ENCODE measurements at places on chromosomes 1 and 21.

DNA sequence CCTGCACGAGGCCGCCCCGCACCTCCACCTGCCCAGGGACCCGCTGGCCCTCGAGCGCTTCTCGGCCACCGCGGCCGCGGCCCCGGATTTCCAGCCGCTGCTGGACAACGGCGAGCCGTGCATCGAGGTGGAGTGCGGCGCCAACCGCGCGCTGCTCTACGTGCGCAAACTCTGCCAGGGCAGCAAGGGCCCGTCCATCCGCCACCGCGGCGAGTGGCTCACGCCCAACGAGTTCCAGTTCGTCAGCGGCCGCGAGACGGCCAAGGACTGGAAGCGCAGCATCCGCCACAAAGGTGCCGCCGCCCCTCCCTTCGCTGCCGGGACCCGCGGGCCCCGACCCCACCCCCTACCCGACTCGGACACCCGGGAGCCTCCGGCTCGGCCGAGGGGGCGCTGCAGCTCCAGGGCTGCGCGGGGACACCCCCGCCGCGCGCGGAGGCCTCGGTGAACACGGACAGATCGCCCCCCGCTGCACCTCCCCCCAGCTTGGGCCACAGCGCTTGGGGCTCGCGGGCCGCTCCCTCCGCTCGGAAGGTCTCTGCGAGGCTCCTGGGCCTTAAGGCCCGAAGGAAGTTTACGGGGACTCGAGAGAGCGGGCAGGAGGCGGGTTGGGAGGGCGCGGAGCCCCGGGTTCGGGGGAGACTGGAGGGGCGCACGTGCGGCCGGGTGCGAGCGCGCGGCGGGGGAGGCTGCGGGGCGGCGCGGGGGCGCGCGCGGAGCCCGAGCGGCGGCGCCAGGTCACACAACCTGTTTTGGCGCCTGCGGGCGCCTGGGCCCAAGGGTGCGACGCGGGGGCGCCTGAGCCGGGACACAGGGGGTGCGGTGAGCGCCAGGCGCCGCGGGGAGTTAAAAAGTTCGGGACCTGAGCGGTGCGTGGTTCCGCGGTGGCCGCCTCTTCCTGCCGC lies 1.2 kb downstream of the SAMD11 start:
- peak; percentile 74 for DNase-seq

GRCh38 chr1:195999022-195999421 lies 609.2 kb downstream of the KCNT2 start:
- no peak for DNase-seq

DNA sequence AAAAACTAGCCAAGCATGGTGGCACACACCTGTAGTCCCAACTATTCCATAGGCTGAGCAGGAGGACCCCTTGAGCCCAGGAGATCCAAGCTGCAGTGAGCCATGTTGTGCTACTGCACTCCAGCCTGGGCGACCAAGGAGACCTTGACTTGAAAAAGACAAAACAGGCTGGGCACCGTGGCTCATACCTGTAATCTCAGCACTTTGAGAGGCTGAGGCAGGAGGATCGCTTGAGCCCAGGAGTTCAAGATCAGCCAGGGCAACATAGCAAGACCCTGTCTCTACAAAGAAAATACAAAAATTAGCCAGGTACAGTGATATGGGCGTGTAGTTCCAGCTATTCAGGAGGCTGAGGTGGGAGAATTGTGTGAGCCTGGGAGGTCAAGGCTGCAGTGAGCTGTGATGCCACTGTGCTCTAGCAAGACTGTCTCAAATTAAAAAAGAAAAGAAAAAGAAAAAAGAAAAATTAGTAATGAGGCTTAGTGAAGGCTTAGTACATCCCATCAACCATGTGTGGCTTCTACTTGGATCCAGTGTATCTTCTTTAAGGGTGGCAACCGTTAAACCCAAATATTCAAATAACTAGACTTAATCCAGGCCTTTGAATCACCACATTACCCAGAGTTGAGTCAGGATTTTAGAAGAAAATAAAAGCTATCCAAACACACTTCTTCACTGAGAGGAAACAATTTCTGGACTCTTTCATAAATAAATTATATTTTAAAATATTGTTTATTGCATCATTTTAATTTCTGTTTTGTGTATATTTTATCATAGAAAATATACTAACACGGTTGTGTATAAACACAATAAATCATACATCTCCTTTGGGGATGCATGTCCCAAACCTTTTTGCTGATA lies 74.3 kb upstream of the RAB4A start:
- no peak for DNase-seq

GRCh38 chr21:20592463-20592862 lies 405.7 kb upstream of the NCAM2 start:
- no peak for DNase-seq

DNA sequence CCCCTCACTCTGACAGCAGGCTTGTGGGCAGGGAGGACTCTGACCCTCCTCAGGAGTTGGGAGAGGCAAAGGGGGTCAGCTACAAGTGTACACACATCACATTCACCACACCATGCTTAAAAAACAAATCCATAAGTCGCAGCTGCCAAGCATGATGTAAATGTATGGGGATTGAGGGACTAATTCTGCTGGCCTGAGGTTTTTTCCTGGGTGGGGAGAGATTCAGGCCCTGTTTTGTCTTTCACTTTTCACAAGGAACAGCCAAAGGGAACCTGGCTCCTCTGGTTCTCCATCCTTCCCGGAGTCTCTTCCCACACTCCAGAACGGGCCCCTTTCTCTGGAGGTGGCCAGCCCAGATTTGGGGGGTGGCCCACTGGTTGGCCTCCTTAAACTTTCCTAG lies 1.3 kb upstream of the MTARC2 start:
- no peak for DNase-seq

GRCh38 chr1:8903410-8903809 lies 24.9 kb upstream of the ENO1 start:
- DNase-seq = no peak

- DNase-seq = peak; percentile 63
These were observed 38.5 kb upstream of the EFCAB14 start for GRCh38 chr1:46757247-46757955.

- no peak for DNase-seq
These were observed 431 bp upstream of the C1orf52 start for GRCh38 chr1:85259912-85260274.

DNA sequence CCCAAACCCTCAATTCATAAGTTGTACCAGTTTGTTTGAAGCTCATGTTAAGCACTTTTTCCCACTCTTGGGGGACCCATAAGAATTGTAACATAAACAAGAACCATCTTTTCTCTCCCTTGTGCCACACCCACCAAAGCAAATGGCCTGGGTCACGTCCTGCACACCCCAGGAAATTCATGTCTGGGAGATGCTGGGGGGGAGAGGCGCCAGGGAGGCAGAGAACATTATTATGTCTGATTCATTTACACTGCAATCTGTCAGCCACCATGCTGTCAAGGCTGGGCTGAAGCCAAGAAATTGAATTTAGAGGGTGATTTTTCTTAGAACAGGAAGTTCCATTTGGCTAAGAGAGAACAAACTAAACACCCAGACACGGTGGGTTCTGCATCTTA lies 37.2 kb upstream of the IPO9 start:
- no peak for DNase-seq

DNA sequence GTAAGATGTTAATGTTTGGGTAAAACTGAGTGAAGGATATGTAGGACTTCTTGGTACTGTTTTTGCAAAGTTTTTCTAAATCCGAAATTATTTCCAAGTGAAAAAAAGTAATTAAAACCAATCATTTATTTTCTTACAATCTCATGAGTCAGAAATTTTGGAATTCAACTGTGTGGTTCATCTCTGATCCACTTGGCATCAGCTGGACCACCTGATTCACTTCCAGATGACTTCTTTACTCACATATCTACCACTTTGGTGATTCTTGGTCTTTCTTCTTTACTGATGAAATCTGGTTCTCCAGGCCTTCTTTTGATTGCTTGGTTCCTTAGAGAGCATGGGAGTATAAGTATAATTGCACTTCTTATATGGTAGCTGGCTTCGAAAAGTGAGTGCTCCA lies 254.9 kb upstream of the CACYBP start:
- no peak for DNase-seq

- no peak for DNase-seq
These were observed 79.9 kb downstream of the PTPN14 start for GRCh38 chr1:214471458-214471857.

DNA sequence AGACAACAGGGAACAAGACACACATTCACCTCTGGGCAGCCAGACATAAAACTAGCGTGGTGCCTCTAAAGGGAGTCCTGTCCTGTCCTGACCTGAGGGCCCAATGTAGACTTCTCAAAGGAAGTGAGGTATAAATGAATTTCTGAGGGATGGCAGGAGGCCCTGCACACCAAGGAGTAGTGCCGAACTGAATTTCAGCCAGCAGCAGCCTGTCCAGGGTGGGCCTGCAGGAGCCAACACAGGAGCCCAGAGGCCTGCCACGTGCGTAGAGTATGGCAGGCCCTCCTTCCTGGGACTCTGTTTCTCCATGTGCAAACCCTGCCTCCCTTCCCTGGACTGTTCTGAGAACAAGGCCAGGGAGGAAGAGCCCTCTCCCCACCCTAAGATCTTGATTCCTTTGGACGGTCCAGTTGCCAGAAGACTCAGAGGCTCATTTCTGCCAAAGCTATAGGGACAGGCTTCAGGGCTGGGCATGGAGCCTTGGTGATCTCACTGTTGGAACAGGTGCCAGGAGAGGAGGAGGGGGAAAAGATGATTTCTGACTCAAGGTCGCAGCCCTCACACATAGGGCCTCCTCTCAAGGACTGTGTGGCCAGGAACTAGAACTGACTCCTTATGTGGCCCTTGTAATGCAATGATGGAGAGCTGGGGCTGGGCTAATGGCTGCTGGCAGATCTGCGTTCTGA lies 1.8 kb upstream of the FABP3 start:
- DNase-seq = no peak

DNA sequence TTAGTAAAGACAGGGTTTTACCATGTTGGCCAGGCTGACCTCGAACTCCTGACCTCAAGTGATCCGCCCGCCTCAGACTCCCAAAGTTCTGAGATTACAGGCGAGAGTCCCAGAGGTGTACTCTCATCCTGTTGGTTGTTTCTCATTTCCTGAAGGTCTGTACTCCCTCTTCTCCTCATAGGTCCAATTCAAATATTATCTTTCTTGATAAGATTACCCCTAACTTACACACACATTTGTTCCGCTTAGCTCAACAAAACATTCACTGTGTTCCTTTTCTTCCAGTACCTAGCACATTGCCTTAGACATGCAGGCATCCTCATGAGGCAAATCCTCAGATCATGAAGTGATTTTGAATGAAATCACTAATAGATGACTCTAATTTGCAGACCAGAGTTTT lies 72.4 kb upstream of the SSX2IP start:
- DNase-seq = no peak

- peak; percentile 99 for DNase-seq
These were observed 22.6 kb downstream of the BTG2 start for GRCh38 chr1:203327684-203328457.

- no peak for DNase-seq
These were observed 20.7 kb upstream of the PADI1 start for GRCh38 chr1:17184161-17184665.

DNA sequence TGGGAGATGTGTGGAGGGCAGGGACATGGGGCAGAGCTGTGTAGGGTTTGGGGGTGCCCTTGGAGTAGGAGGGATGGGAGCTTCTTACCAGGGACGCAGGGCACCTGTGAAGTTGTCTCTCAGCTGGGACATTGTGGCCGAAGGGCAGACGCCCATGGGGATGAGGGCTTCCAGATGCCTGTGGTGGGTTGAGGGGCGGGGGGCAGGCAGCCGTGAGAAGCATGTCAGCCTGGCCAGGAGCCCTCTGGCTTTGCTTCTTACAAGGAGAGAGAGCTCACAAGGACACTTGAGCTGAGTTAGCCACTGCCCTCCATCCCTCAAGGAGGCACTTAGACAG lies 8.5 kb downstream of the A3GALT2 start:
- no peak for DNase-seq

DNA sequence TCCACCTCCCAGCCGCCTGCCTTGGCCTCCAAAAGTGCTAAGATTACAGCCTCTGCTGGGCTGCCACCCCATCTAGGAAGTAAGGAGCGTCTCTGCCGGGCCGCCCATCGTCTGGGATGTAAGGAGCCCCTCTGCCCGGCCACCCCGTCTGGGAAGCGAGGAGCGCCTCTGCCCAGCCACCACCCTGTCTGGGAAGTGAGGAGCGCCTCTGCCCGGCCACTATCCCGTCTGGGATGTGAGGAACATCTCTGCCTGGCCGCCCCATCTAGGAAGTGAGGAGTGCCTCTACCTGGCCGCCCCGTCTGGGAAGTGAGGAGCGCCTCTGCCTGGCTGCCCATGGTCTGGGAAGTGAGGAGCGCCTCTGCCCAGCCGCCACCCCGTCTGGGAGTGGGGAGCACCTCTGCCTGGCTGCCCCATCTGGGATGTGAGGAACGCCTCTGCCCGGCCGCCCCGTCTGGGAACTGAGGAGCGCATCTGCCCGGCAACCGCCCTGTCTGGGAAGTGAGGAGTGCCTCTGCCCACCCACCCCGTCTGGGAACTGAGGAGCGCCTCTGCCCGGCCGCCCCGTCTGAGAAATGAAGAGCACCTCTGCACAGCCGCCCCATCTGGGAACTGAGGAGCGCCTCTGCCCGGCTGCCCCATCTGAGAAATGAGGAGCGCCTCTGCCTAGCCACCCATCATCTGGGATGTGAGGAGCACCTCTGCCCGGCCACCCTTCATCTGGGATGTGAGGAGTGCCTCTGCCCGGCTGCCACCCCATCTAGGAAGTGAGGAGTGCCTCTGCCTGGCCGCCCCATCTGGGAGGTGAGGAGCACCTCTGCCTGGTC lies 137.8 kb upstream of the PALMD start:
- DNase-seq = no peak

- no peak for DNase-seq
These were observed 775 bp upstream of the AIM2 start for GRCh38 chr1:159077120-159077961.

DNA sequence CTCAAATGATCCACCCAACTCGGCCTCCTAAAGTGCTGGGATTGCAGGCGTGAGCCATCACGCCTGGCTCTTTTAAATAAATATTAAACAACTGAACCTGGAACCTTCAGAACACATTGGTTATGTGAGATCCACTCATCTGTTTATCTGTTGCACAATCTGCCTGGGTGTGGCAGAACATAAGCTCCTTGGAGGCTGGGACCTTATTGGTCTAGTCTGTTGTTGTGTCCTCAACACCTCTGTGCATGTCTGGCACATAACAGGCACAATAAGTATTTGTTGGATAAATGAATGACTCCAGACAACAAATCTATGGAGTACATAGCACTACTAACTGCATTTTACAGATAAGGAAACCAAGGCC lies 4.1 kb upstream of the NBL1 start:
- peak; percentile 42 for DNase-seq

- DNase-seq = peak; percentile 89
These were observed 10.5 kb downstream of the MTX1 start for GRCh38 chr1:155218854-155219591.

DNA sequence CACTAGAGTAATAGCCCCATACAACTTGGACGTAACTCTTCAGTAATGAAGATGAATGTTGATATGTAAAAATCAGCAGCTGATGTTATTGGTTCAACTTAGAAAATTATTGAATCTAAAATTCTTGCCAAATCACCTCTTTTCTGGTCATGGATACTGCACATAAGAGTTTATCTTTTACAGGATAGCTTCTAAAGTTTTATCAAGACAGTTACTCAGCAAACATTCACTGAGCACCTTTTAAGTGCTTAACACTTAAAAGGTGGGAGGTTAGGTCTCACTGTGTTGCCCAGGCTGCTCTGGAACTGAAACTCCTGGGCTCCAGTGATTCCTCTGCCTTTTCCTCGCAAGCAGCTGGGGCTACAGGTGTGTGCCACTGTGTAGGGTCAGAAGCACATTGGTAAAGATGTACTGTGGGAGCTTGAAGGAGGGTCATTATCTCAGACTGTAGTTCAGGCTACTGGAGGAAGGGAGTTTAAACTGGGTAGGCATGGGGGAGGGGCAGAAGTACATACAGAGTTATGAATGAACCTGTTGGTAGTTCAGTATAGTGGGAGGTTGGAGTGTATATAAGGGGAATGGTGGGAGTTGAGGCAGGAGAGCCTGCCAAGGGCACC lies 2.0 kb downstream of the MPZL1 start:
- peak; percentile 34 for DNase-seq

- DNase-seq = no peak
These were observed 16.7 kb downstream of the AMPD2 start for GRCh38 chr1:109636201-109636952.

All from NCI-H82 (cell line).